ENCODE measurements at places on chromosomes 1 and 21. TPM values are rescaled to one million over a fixed set of nuclear protein-coding genes. Genes with fewer than 3 reads are reported as not detected.

Gene BRDT
- not detected for total RNA-seq

Gene KCNK2
- total RNA-seq: 0.18 TPM

Gene OR2T29
- total RNA-seq: not detected

Gene HYI
- total RNA-seq: 342 TPM

Gene FMO3
- total RNA-seq: not detected

Gene TCHHL1
- not detected for total RNA-seq

Gene CDC42BPA
- total RNA-seq: 88.1 TPM

Gene ZBED6
- 36.7 TPM for total RNA-seq

Gene KRTAP13-3
- not detected for total RNA-seq

Gene UBAP2L
- total RNA-seq: 229 TPM

Gene NT5C1A
- total RNA-seq: not detected

Gene NTRK1
- total RNA-seq: not detected

Gene KRTAP23-1
- not detected for total RNA-seq

Data from endothelial cell of umbilical vein (primary cell).